ENCODE measurements at places on chromosomes 1 and 21.
A peak's percentile ranks its signal among the peaks of the same experiment; 100 is the strongest.

DNA sequence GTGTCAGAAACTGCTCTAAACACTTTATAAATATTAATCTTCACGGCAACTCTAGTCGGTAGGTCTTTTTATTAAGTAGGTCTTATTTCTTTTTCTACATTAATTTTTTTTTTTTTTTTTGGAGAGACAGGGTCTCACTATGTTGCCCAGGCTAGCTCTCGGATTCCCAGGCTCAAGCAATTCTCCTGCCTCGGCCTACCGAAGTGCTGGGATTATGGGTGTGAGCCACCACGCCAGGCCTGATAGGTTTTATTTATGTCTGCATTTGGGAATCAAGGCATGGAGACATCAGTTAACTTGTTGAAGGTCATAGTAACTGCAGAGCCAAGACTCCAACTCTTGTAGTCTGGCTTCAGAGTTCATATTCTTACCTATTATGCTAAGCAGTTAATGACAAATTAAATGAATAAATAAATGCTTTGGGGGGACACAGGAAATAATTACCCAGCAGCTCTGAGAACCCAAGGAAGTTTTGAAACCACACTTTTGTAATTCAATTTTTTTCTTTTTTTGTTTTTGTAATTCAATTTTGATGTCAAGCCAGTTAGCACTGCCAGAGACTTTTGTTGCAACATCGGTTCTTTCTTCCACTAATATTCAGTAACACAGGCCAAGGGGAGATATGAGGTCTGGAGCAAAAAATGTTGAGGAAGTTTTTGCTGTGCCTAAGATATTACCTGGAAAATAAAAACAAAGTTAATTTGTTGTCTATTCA is 9.4 kb upstream of the UAP1 start:
- DNase-seq = no peak

GRCh38 chr1:119758584-119758983 is 10.1 kb downstream of the HMGCS2 start:
- no peak for DNase-seq

GRCh38 chr21:17987382-17988101 is 168.4 kb upstream of the C21orf91 start:
- no peak for DNase-seq

DNA sequence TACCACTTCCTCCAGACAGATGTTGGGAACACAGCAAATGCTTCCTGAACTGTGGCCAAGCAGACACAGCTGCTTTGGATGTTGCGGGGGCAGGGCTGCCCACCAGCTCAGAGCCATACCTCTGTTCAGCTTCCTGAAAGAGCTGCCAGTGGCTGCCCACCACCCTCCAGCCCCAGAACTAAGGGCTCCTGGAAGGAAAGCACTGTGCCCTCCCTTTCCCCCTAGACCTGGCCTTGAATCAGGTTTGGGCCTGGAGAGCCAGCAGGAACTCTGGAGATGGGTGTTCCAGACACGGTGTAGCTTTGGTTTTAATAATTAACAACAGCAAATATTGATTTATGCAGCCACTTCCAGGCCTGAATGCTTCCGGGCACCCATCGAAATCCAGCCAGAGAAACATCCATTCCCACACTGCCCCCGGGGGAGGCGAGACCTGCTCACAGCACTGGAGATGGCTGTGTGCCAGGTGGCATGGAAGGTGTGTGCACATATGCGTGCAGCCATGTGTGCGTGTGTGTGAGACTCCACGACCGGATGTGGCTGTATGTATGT is 45.7 kb downstream of the RAP1GAP start:
- no peak for DNase-seq

GRCh38 chr1:85650645-85651044 is 57.6 kb downstream of the ZNHIT6 start:
- no peak for DNase-seq

- peak; percentile 55 for DNase-seq
Observed at GRCh38 chr1:208179263-208179816, 64.8 kb downstream of the PLXNA2 start.

- no peak for DNase-seq
Observed at GRCh38 chr1:62573675-62574074, 23.6 kb upstream of the ANGPTL3 start.

All from hematopoietic multipotent progenitor cell treated with erythropoietin and hydrocortisone succinate and interleukin-3 and kit ligand, for 6 days (in vitro differentiated cells).